ENCODE measurements at places on chromosomes 6 and 20.

- no peak for DNase-seq
Measured at GRCh38 chr20:34415079-34415478, 52.0 kb downstream of the ITCH start.

GRCh38 chr6:51868591-51869355 is 218.6 kb downstream of the PKHD1 start:
- no peak for DNase-seq

DNA sequence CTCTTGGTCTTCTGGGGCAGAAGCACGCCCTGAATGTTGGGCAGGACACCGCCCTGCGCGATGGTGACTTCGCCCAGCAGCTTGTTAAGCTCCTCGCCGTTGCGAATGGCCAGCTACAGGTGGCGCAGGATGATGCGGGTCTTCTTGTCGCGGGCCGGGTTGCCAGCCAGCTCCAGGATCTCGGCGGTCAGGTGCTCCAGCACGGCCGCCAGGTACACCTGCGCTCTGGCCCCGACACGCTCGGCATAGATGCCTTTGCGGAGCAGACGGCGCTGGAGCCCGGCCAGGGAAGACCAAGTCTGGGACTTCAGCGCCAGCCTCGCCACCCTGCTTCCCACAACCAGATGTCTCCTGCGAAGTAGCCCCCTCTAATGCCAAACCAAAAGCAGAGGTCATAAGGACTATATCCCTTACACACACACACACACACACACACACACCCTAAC is 8.0 kb upstream of the SLC17A3 start:
- DNase-seq: peak; percentile 12

- DNase-seq: no peak
Measured at GRCh38 chr20:5829241-5829809, 79.1 kb downstream of the SHLD1 start.

DNA sequence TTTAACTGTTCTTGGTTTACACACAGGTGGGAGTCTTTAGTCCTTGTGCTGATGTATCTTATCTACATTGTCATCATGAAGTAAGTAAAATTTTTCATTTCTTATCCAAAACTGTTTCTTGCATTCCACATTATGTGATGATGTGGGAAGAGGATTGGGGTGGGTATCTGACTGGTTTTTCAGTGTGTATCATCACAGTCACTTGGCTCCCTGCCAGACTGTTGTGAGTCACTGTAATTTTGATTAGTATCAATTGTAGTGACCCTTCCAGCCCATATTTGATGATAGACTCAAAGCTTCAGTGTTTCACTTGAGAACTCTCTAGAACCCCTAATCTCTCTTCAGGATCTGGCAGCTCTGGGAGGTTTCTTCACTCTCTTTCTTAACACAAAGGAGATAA is 84.5 kb upstream of the RIN2 start:
- no peak for DNase-seq

DNA sequence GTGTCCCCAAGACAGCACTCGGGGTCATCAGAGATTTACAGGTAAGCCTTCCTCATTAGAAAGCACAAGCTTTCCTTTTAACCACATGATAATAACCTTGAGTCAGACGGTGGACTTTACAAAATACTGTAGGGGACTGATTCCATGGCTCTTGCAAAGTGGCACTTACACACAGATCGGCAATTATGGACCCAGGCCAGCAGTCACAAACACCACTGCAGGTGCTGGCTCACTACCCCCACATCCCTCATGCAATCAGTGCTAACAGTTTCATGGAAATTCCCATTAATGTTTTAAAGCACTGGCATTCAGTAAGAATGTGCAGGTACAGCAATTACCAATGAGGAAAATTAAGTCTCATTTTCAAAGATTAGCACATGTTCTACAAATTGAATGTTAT is 516.5 kb downstream of the PRKN start:
- DNase-seq: no peak

- DNase-seq: no peak
Measured at GRCh38 chr20:48139262-48140041, 354.2 kb upstream of the SULF2 start.

- DNase-seq: no peak
Measured at GRCh38 chr6:32830017-32830416, 8.5 kb downstream of the TAP2 start.

- no peak for DNase-seq
Measured at GRCh38 chr6:6811128-6812009, 222.8 kb downstream of the LY86 start.

DNA sequence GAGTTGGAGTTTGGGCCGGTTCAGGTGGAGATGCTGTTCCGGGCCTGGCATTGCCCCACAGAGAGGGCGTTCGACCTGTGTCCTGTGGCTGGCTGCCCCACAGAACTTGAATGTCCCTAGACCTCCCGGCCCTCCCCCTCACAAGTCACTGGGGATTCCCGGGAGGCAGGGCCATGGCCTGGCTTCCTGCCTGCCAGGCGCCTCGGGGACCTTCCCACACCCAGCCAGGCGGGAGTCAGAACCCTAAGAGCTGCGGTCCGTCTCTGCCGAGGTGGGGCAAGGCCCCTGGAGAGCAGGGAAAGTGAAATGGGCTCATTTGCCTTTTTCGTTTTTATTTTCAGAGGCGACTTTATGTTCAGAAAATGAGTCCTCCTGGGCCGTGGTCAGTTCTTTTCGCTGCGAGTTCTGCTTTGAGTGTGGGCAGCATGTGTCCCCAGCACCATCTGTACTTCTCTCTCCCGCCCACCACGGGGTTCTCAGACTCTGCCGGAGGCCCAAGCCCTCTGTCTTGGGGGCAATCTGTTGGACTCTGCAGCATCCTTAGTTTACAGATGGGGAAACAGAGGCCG is 8.5 kb downstream of the RBM38 start:
- DNase-seq: peak; percentile 51

- DNase-seq: no peak
Measured at GRCh38 chr20:5135363-5136012, 8.7 kb downstream of the CDS2 start.

- DNase-seq: no peak
Measured at GRCh38 chr6:83868639-83869038, 9.2 kb downstream of the CYB5R4 start.

Measured in stimulated activated CD4-positive, alpha-beta T cell treated with anti-CD3 and anti-CD28 coated beads, Interleukin-4, amount 100 ng/mL, for 1 hour (primary cell).